ENCODE measurements at places on chromosomes 2 and 18. TPM values are rescaled to one million over a fixed set of nuclear protein-coding genes. Genes with fewer than 3 reads are reported as not detected.
A peak's percentile ranks its signal among the peaks of the same experiment; 100 is the strongest.

DNA sequence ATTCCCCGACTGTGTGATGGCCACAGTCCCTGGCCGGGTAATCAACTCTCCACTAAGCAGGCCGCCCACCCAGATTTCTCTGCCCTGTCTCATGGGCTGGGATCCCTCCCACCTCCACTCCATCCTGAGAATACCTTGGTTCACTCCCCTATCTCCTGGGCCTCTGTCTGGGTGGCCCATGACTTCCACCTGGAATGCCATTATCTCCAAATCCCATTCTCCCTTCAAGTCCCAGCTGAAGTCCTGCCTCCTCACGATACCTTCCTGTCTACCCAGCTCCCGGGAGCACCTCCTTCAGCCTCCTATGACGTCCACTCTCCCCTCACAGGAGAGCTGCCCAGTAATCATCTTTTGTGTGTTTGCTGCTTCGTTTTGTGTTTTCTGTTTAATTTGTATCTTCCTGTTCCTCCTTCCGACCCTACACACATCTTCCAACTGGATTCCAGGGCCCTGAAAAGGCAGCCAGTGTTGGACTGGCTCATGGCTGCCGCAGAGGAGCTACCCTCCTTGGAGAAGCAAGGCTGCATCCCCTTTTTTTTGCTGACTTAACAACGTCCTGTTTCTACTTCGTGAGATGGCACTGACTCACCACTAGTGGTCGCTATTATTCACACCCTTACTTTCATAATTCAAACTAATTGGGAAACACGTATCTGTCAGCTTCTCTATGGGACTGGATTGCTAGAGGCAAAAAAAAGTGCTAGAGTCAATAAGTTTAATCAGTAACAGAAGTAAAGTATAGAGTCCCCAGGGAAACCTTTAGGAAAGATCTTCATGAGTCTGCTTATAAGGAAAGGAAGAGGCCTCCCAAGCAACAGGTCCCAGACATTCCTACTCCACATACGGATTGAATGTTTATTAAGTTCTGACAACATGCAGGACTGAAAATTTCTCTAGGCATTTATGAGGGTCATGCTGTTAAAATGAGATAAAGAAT, 171.9 kb upstream of the GATA6 start:
- peak; percentile 47 for DNase-seq

- no peak for DNase-seq
Measured at GRCh38 chr2:80894486-80894885, 589.9 kb upstream of the LRRTM1 start.

GRCh38 chr2:31347319-31347718, 67.2 kb downstream of the XDH start:
- DNase-seq, result no peak

GRCh38 chr18:47686806-47687205, 243.7 kb downstream of the SMAD2 start:
- no peak for DNase-seq

- DNase-seq, result no peak
Measured at GRCh38 chr2:134296301-134296700, 42.4 kb downstream of the MGAT5 start.

DNA sequence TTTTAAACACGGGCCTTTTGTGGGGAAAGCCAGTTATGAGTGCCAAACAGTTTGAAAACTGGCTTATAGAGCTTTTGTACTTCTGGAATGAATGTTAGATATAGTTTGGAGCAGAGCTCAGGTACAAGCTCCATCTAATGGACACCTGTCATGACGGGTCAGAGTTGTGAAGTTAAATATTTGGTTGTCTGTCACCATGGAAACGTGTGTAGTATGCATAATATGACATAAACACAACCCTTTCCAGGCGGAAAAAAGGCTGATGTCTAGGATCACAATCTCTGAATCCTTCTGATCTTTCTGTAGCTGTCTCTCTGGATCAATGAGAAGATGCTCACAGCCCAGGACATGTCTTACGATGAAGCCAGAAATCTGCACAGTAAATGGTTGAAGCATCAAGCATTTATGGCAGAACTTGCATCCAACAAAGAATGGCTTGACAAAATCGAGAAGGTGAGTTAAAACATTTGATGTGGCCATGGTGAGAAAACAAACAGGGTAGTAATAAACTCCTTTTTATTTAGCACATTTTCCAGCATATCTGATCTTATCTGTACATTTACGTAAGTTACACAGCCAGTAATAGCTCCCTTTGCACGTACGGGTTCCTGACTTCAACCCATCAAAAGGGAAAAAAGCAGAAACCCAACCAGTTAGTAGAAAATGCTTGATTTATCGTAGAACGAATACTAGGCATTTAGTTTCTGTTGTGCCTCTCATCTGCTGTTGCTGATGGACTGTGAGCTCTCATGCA, 80.6 kb upstream of the EML6 start:
- no peak for DNase-seq

- no peak for DNase-seq
Measured at GRCh38 chr2:104866883-104867812, 13.2 kb downstream of the POU3F3 start.

DNA sequence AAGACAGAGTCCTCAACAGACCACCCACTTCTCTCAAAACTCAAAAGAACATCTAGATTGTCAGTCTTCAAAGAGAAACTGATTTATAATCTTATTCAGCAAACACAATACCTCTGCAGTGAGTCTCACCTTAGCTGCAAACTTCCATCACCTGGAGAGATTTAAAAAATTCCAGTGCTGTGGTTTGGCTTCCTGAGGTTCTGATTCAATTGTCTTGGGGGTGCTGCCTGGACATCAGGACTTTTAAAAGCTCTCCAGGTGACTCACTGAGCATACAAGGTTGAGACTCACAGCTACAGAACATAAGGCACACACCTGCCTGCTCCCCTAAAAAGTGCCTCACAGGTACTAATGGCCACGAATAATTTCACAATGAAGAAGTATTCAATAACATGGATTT, 40.3 kb downstream of the RNF152 start:
- DNase-seq, result no peak

Gene SUPT7L
- total RNA-seq, result 21.3 TPM

Gene CFAP65
- 1.1 TPM for total RNA-seq

Gene CABLES1
- total RNA-seq, result 6.1 TPM

Gene TACR1
- not detected for total RNA-seq

Gene G6PC2
- total RNA-seq, result not detected

Measured in epithelial cell of proximal tubule (primary cell).